Hematopoietic multipotent progenitor cell (in vitro differentiated cells): ENCODE measurements at places on chromosomes 7 and 10. TPM values are rescaled to one million over a fixed set of nuclear protein-coding genes. Genes with fewer than 3 reads are reported as not detected.

Gene SLC39A12
- total RNA-seq = not detected

Gene ENO4
- total RNA-seq = 0.27 TPM

Gene AKR1C8
- total RNA-seq = under 0.01 TPM

Gene C10orf143
- total RNA-seq = 1.3 TPM
